Activated naive CD4-positive, alpha-beta T cell treated with anti-CD3 and anti-CD28 coated beads, Interleukin-2, amount 10 ng/mL, durations not matched to agents 7 days and 5 days (primary cell): ENCODE measurements at places on chromosomes 7 and 10.

- H3K27ac ChIP-seq = no peak overlapping the region
- H3K27me3 ChIP-seq = no peaks in the 10 kb centered on the region
- H3K36me3 ChIP-seq = no peaks in the 10 kb centered on the region
- no peaks in the 10 kb centered on the region for H3K4me1 ChIP-seq
- no peak for DNase-seq
Measured at GRCh38 chr10:97566336-97566996, 6.1 kb upstream of the ANKRD2 start.

DNA sequence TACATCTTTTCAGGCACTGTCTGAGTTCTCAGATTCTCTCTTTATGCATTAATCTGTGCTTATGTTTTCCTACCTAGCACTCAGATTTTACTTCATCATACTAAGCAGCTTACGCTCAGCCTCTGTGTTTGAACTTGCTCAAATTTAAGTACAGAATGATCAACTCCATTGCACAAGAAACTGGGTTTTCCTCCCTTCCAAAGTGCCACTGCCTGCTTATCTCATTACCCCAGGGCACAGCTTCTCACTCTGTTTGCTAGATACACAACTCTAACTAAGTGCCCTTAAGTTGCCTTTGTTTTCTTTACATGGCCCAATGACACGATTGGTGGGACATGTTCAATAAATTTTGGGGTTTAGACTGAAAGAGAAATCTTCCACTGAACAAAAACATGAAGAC, 267.7 kb downstream of the GFRA1 start:
- no peaks in the 10 kb centered on the region for H3K4me1 ChIP-seq

GRCh38 chr7:96855139-96855538, 145.5 kb upstream of the SEM1 start:
- no peak overlapping the region for H3K4me3 ChIP-seq
- no peak overlapping the region for H3K27ac ChIP-seq
- H3K4me1 ChIP-seq = no peaks in the 10 kb centered on the region
- H3K36me3 ChIP-seq = no peaks in the 10 kb centered on the region

- H3K4me1 ChIP-seq = peaks cover 62% of the 10 kb centered on the region
- no peaks in the 10 kb centered on the region for H3K27me3 ChIP-seq
- H3K4me3 ChIP-seq = peak overlapping the region; percentile 51
- H3K36me3 ChIP-seq = peaks cover 38% of the 10 kb centered on the region
Measured at GRCh38 chr10:6151087-6151977, 51.4 kb upstream of the PFKFB3 start.

- H3K36me3 ChIP-seq = no peaks in the 10 kb centered on the region
- H3K27me3 ChIP-seq = peaks cover 12% of the 10 kb centered on the region
- no peak for DNase-seq
- H3K4me1 ChIP-seq = peaks cover 22% of the 10 kb centered on the region
Measured at GRCh38 chr7:43568529-43568928, 14.4 kb upstream of the STK17A start.

GRCh38 chr7:128105228-128106022, 74.2 kb upstream of the LRRC4 start:
- peaks cover 68% of the 10 kb centered on the region for H3K4me1 ChIP-seq
- no peak for DNase-seq
- peaks cover 34% of the 10 kb centered on the region for H3K27me3 ChIP-seq
- H3K27ac ChIP-seq = no peak overlapping the region

DNA sequence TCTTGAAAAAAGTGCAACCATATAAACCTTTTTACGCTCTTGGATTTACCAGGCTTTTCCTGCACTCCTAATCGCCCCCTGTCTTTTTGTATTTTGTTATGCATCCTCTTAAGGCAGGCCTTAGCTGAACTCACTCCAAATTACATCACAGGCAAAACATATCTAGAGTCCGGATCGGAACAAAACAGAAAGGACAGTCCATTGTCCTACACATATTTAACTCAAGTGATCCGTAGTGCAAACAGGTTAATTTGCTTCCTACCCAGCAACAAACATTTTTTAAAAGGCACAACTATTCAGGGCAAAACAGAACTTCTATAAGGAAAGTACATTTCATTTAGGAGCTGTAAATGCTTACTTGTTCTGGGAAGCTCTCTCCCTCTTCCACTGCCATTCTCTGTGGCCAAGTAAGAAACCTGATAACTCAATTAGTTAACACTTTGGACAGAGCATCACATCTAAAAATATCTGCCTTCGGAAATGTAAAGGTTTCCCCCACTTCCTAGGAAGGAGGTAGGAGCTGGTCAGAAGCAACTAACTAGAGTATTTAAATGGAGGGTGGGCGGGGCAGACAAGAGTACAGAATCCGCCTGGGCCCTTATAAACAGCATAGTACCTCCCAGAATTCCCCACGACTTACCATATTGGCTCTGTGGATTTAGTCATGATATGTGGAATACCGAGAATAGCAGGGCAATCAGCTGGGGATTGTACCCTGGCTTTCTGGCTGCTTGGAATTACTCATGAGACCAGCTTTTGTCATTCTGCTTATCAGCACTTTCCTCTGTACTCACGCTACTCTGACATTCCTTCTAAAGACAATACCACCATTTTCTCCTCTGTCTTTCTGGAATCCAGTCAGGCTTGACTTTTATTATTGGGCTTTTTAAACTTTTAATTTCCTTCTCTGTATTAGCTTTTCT, 89.5 kb downstream of the ANK3 start:
- no peak overlapping the region for H3K4me3 ChIP-seq
- no peak overlapping the region for H3K27ac ChIP-seq
- DNase-seq = no peak
- no peaks in the 10 kb centered on the region for H3K4me1 ChIP-seq

GRCh38 chr10:103720328-103720963, 134.9 kb downstream of the SH3PXD2A start:
- no peak overlapping the region for H3K4me3 ChIP-seq
- DNase-seq = no peak
- H3K27me3 ChIP-seq = peaks cover 41% of the 10 kb centered on the region
- H3K4me1 ChIP-seq = peaks cover 9% of the 10 kb centered on the region
- H3K27ac ChIP-seq = no peak overlapping the region

- no peaks in the 10 kb centered on the region for H3K27me3 ChIP-seq
- H3K4me1 ChIP-seq = no peaks in the 10 kb centered on the region
- no peak overlapping the region for H3K4me3 ChIP-seq
- peaks cover 12% of the 10 kb centered on the region for H3K36me3 ChIP-seq
Measured at GRCh38 chr10:97390091-97390490, 11.0 kb downstream of the RRP12 start.

- no peaks in the 10 kb centered on the region for H3K4me1 ChIP-seq
- H3K27ac ChIP-seq = no peak overlapping the region
Measured at GRCh38 chr7:88495881-88496725, 189.4 kb upstream of the STEAP4 start.

- DNase-seq = no peak
- H3K4me3 ChIP-seq = no peak overlapping the region
- H3K27ac ChIP-seq = no peak overlapping the region
- no peaks in the 10 kb centered on the region for H3K27me3 ChIP-seq
- H3K4me1 ChIP-seq = peaks cover 26% of the 10 kb centered on the region
Measured at GRCh38 chr7:84060760-84061261, 133.8 kb downstream of the SEMA3A start.

DNA sequence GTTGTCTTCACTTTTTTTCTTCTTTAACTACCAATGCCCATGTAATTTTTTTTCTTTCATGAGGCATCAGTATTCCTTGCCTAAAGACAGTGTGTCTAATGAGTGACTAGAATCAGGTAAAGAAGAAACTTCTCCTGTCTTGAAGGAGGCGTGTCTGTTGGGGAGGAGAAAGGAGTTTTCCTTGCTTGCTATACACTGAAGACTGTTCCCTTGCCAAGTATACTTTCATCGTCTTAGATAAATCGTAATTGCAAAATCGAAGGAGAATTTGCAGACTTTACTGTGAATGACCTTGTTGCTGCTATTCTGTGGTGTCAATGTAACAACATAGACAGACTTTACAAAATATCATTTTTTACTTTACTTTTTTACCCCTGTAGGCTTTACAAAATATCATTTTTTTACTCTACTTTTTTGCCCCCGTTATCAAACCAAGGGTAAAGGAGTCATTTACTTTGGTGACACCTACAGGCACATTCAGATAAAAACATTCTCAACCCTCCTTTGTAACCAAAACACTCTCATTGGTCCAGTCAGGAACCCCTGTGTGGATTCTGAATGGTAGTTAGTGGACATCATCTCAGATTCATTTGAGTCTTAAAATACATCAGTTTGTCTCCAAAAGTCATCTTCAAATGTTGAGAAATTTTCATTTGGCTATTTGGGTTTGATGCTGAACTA, 232.4 kb downstream of the AHR start:
- peaks cover 18% of the 10 kb centered on the region for H3K4me1 ChIP-seq
- H3K27me3 ChIP-seq = peaks cover 4% of the 10 kb centered on the region
- no peak overlapping the region for H3K27ac ChIP-seq
- no peaks in the 10 kb centered on the region for H3K36me3 ChIP-seq
- no peak overlapping the region for H3K4me3 ChIP-seq

GRCh38 chr10:79103585-79103984, 34.8 kb downstream of the ZMIZ1 start:
- peaks cover 24% of the 10 kb centered on the region for H3K4me1 ChIP-seq
- peaks cover 14% of the 10 kb centered on the region for H3K27me3 ChIP-seq
- no peak for DNase-seq
- H3K36me3 ChIP-seq = no peaks in the 10 kb centered on the region

- H3K36me3 ChIP-seq = no peaks in the 10 kb centered on the region
- H3K27ac ChIP-seq = no peak overlapping the region
- no peaks in the 10 kb centered on the region for H3K27me3 ChIP-seq
- H3K4me1 ChIP-seq = no peaks in the 10 kb centered on the region
Measured at GRCh38 chr7:47423196-47423595, 158.7 kb downstream of the TNS3 start.

- H3K4me3 ChIP-seq = no peak overlapping the region
- no peak for DNase-seq
- H3K27ac ChIP-seq = no peak overlapping the region
- no peaks in the 10 kb centered on the region for H3K27me3 ChIP-seq
Measured at GRCh38 chr7:70857793-70858545, 274.0 kb upstream of the GALNT17 start.
